ENCODE measurements at places on chromosomes 1 and 21.
A peak's percentile ranks its signal among the peaks of the same experiment; 100 is the strongest.

- peaks cover 17% of the 10 kb centered on the region for H3K27me3 ChIP-seq
- DNase-seq = peak; percentile 60
- H3K27ac ChIP-seq = peak overlapping the region; percentile 62
- H3K4me3 ChIP-seq = peak overlapping the region; percentile 79
These were observed 6.0 kb downstream of the FCRLB start for GRCh38 chr1:161727256-161727924.

DNA sequence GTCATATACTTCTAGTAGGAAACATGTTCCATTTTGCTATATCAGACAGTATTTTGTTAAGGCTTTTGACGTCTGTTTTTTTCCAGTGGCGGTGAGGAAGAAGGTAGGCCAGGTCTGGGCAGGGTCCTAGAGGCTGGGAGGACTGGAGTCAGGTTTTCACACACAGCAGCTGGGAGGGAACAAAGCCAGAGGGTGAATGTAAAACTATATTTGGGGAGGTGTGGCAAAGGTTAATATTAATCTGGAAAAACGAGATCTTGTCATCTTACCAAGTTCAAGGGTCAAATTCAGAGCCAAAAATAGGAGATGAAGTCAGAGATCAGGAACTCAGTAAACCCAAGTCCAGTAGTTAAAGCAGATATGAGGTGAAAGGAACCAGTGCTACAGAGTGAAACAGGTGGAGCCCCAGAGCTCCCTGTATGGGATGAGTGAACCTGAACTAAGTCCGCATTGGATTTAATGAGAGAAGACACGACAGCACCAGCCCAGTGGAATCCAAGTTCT, 10.7 kb upstream of the OTUD7B start:
- no peak for DNase-seq
- no peaks in the 10 kb centered on the region for H3K36me3 ChIP-seq
- H3K27ac ChIP-seq = no peak overlapping the region
- H3K27me3 ChIP-seq = peaks cover 7% of the 10 kb centered on the region
- H3K4me1 ChIP-seq = no peaks in the 10 kb centered on the region

DNA sequence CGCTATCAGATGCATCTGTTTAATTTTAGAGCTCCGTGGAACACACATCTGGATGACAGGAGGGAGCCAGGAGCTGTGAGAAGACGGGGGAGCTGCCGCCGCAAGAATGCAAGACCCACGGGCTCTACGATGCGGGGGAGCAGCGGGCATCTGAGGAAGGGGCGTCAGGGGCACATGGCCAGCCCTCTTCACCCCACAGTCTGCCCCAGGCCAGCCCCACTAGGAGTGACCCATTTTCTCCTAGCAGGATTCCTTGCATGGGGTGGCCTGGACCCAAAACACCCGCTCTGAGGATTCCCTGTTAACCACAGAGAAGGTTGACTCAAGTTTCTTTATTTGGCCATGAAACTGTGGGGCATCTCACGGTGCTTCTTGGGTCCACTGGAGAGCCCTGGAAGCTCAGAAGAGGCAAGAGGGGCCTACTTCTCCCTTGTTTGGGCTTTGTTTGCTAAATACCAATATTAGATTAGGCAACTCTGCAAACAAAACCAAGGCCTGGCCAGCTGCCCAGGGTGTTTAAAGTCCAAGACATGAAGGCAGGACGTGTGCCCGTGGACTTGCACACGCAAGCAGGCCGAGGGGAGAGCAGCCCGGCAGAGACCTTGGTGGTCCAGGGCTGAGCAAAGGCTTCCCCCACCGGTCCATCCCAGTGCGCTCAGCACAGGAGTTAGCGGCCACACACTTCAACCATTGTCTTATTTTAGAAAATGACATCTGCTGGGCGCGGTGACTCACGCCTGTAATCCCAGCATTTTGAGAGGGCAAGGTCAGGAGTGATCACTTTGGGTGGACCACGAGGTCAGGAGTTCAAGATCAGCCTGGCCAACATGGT, 89.8 kb downstream of the DHRS3 start:
- no peak for DNase-seq
- peaks cover 17% of the 10 kb centered on the region for H3K4me1 ChIP-seq
- H3K4me3 ChIP-seq = no peak overlapping the region
- H3K27me3 ChIP-seq = no peaks in the 10 kb centered on the region
- no peak overlapping the region for H3K27ac ChIP-seq

GRCh38 chr21:38126666-38127303, 130.0 kb upstream of the KCNJ15 start:
- peaks cover 12% of the 10 kb centered on the region for H3K27me3 ChIP-seq
- no peak overlapping the region for H3K4me3 ChIP-seq
- no peaks in the 10 kb centered on the region for H3K4me1 ChIP-seq
- H3K27ac ChIP-seq = no peak overlapping the region
- DNase-seq = peak; percentile 76
- H3K36me3 ChIP-seq = no peaks in the 10 kb centered on the region

DNA sequence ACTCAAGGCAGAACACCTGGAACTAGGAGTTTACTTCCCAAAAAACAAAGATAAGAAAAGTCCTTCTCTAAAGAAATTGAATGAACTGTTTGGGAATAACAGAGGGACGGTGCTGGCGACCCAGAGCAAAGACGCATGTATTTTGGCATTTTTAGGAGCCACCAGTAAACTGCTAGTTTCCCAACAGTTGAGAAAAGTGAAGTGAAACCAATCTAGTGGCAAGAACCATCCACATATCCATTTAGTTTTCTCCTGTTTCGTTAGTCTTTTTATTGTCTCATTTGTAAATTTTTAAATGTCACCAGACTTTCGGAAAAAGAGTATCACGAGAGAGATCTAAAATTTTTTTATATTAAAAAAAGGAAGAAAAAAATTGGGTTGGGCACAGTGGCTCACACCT, 30.2 kb downstream of the ODF2L start:
- DNase-seq = no peak
- H3K36me3 ChIP-seq = no peaks in the 10 kb centered on the region
- no peak overlapping the region for H3K27ac ChIP-seq
- H3K27me3 ChIP-seq = no peaks in the 10 kb centered on the region
- H3K4me1 ChIP-seq = peaks cover 6% of the 10 kb centered on the region

GRCh38 chr1:45796381-45796780, 7.0 kb upstream of the MAST2 start:
- H3K27me3 ChIP-seq = peaks cover 4% of the 10 kb centered on the region
- no peaks in the 10 kb centered on the region for H3K4me1 ChIP-seq
- H3K4me3 ChIP-seq = no peak overlapping the region
- DNase-seq = no peak

GRCh38 chr1:80154176-80154575, 1147.6 kb upstream of the ADGRL4 start:
- no peaks in the 10 kb centered on the region for H3K36me3 ChIP-seq
- H3K4me1 ChIP-seq = no peaks in the 10 kb centered on the region
- no peak overlapping the region for H3K27ac ChIP-seq
- no peak for DNase-seq
- no peaks in the 10 kb centered on the region for H3K27me3 ChIP-seq
- no peak overlapping the region for H3K4me3 ChIP-seq

DNA sequence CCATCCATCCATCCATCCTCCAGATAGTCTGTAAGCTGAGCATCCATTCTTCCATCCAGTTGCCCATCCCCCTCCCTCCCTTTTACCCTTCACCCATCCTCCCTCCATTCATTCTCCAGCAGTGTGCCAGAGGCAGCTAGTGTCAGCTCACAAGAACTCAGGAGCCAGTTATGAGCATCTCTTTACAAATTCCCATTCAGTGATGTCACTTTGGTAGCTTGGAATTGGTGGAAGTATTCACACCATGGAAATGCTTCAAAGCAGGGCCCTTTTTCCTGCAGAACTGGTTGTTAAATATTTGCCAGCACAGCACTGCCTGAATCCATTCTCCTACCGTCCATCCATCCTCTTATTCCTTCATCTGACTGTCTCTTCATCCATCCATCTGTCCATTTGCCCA, 72.5 kb downstream of the ARHGEF10L start:
- H3K36me3 ChIP-seq = no peaks in the 10 kb centered on the region
- no peak for DNase-seq
- H3K27me3 ChIP-seq = no peaks in the 10 kb centered on the region
- H3K4me3 ChIP-seq = no peak overlapping the region
- H3K4me1 ChIP-seq = no peaks in the 10 kb centered on the region

DNA sequence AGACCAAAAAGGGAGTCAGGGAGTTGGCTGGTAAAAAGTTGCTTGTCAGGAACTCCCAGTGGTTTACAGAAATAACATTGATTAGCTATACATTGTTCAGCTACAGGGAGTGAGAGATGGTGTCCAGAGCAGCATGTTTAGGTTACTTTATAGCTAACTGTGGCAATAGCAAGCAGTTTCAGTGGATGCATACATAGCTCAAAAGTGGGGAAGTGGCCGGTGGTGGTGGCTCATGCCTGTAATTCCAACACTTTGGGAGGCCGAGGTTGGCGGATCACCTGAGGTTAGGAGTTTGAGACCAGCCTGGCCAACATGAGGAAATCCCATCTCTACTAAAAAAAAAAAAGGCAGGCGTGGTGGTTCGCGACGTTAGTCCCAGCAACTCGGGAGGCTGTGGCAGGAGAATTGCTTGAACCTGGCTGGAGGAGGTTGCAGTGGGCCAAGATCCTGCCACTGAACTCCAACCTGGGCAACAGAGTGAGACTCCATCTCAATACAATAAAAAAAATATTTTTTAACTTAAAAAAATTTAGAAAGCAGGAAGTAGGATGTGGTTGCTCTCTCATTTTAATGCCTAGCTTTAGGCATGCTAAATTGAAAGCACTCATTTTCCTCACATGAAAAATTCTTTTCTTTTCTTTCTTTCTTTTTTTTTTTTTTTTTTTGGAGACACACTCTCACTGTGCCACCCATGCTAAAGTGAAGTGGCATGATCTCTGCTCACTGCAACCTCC, 109.7 kb downstream of the PPIAL4G start:
- no peaks in the 10 kb centered on the region for H3K27me3 ChIP-seq
- H3K4me3 ChIP-seq = peak overlapping the region; percentile 37
- peak; percentile 14 for DNase-seq
- peaks cover 44% of the 10 kb centered on the region for H3K4me1 ChIP-seq
- H3K27ac ChIP-seq = peak overlapping the region; percentile 92

DNA sequence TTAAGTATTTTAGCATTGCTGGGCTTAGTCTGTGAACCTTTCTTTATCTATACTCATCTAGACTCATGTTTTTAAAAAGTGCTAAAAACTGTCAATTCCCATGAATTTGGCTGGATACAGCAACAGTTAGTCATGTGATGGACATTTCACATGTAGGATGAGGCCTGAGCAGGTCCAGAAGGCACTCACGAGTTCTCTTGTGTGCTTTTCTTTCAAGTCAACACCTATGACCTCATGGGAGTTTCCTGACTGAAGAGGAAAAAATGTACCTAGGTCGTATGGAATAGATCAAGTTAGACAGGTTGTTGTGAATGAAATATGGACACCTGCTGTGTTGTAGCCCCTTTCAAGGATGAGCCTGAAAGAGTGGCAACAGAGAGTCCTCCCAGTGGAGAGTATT, 394.2 kb downstream of the DUSP10 start:
- no peaks in the 10 kb centered on the region for H3K36me3 ChIP-seq
- DNase-seq = no peak
- peaks cover 2% of the 10 kb centered on the region for H3K27me3 ChIP-seq
- no peak overlapping the region for H3K27ac ChIP-seq
- no peak overlapping the region for H3K4me3 ChIP-seq

- peaks cover 43% of the 10 kb centered on the region for H3K4me1 ChIP-seq
- peak overlapping the region; percentile 97 for H3K27ac ChIP-seq
- peak; percentile 92 for DNase-seq
- H3K4me3 ChIP-seq = peak overlapping the region; percentile 38
- no peaks in the 10 kb centered on the region for H3K27me3 ChIP-seq
- peaks cover 63% of the 10 kb centered on the region for H3K36me3 ChIP-seq
These were observed 23.1 kb upstream of the PTAFR start for GRCh38 chr1:28199328-28200233.

DNA sequence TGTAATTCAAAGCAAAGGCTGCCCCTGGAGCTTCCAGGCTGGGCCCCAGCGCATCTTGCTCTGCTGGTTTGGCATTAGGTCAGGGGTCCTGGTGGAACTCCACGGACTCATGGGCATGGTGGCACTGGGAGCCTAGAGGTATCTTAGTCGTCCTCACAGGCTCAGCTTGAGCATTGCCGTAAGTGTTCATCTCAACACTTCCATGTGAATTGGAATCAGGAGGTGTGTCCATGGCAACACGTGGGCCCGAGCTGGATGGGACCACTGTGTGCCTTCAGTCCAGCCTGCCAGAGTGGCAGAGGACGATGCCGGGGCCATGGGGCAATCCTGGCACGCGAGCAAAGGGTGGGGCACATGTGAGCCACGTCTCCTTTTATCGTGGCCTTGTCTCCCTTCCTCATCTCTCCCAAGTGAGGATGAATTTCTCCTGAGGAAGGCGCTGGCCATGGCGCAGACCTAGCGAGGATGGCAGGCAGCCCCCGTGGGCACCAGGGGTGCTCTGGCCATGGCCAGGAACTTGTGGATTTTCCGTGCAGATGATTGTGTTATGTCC, 47.0 kb downstream of the AGPAT3 start:
- peaks cover 22% of the 10 kb centered on the region for H3K4me1 ChIP-seq
- H3K27ac ChIP-seq = no peak overlapping the region
- no peak overlapping the region for H3K4me3 ChIP-seq
- H3K36me3 ChIP-seq = peaks cover 16% of the 10 kb centered on the region

DNA sequence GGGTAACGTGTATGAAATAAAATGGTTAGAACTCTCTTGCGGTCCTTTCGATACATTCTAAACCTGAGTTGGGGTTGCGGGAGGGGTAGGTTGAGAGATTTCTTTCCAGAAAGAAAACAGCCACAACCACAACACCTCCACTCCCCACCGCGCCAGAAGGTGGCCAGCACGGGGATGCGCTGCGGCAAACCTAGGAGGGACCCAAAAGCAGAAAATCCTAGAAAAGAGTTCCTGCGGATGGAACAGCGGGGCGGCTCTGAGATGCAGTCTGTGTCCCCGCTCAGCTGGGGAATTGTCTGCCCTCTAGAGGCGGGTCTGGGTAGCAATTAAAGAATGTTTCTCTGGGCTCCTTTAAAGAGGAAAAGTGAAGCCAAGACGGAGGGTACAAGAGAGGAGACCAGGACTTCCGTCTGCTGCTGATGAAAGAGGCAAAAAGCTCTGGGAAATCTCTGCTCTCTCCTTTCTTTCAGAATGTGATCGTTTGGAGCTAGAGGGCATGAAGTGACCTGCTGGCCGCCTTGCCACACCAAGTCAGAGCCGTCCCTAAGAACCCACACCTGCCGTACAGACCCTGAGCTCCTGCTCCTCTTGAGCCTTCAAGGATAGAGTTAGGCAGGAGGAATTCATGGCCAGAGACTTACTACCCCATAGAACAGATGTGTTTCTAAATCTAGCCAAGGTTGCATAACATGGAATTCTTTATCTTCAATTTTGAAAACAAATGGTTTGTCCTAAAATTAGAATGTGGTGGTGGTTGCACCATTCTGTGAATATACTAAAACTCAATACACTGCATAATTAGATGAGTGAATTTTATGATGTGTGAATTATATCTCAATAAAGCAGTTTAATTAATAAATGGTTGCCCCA, 46.5 kb upstream of the COA6 start:
- H3K36me3 ChIP-seq = no peaks in the 10 kb centered on the region
- H3K4me1 ChIP-seq = peaks cover 6% of the 10 kb centered on the region
- H3K27ac ChIP-seq = no peak overlapping the region
- peaks cover 43% of the 10 kb centered on the region for H3K27me3 ChIP-seq
- peak; percentile 75 for DNase-seq

DNA sequence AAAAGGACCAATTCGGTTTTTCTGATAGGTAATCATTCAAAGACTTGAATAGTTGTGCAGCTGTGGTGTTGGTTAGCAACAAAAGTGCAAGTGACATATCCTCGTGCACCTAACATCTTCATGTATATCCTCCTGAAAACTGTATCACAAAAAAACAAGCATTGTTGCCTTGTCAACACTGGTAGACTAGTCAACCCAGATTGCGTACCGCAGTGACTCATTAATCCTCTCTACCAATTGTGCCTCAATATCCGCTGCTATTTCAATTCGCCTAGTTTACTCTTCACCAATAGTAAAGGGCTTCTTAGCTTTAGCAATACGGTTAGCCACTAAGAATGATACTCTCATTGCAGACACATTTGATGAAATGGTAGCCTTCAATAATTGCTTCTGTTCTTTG, 3.5 kb downstream of the HHAT start:
- H3K27me3 ChIP-seq = peaks cover 2% of the 10 kb centered on the region
- H3K36me3 ChIP-seq = no peaks in the 10 kb centered on the region
- peak; percentile 58 for DNase-seq
- no peak overlapping the region for H3K4me3 ChIP-seq
